ENCODE measurements at places on chromosomes 12 and 14.

DNA sequence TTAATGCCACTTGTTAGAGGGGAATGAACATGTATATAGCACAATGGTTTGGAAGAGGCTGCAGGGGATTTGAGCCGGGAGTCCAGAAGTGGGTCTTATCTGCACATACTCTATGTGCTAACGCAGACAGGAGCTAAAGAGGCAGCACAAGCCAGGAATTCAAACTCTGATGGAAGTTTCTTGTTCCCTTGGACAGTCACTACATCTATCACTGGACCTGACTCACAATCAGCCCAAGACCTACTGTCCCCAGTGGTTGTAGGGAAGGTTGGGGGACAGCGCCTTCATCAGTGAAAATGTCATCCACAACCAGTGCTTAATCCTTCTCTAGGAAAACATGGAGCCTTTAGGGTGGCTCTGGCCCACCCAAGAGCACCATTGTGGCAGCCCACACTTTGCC, 107.8 kb downstream of the GCH1 start:
- no peak for DNase-seq

- DNase-seq = no peak
Measured at GRCh38 chr12:49917166-49917787, 13.6 kb upstream of the FAIM2 start.

- no peak for DNase-seq
Measured at GRCh38 chr14:85420707-85421106, 109.2 kb upstream of the FLRT2 start.

DNA sequence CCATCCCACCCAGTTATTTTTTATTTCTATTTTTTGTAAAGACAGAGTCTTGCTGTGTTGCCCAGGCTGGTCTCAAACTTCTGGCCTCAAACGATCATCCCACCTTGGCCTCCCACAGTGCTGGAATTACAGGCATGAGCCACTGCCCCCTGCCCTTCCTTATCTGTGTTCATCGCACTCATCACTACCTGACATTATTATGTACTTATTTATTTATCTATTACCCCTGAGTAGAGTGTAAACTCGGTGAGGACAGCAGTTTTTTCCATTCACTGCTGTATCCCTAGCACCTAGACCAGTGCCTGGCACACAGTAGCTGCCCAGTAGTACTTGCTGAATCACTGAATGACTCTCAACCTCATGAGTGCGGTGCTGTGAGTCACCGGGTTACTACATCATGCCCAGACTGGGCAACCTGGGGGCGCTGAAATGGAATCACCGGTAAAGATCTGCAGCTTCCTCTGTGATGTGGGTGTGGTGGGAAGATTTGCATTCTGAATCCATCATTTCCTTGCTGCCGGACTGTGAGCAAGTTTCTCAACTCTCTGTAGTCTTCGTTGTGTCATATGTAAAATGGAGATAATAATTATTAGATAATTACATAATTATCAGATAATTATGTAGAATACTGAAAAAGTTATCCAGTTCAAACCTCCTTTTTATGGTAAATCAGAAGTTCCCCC, 81.9 kb upstream of the USP44 start:
- DNase-seq = no peak

DNA sequence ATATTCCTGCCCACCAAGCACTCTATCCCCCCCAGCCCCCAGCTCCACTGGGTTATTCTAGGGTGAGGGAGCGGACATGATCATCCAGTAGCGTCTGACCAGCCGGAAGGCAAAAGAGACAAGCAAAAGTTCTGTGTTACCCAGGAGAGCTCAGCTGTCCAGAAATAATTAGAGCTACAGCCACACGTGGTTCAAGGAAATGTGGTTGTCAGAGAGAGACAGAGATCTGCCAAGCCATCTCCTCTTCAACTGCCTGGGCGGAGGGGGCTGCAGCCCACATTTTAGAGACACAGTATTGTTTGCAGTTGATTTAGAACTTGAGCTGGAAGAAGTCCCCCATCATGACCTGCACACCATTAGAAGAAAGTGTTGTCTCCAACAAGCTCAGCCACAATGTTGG, 30.4 kb downstream of the DAO start:
- no peak for DNase-seq

DNA sequence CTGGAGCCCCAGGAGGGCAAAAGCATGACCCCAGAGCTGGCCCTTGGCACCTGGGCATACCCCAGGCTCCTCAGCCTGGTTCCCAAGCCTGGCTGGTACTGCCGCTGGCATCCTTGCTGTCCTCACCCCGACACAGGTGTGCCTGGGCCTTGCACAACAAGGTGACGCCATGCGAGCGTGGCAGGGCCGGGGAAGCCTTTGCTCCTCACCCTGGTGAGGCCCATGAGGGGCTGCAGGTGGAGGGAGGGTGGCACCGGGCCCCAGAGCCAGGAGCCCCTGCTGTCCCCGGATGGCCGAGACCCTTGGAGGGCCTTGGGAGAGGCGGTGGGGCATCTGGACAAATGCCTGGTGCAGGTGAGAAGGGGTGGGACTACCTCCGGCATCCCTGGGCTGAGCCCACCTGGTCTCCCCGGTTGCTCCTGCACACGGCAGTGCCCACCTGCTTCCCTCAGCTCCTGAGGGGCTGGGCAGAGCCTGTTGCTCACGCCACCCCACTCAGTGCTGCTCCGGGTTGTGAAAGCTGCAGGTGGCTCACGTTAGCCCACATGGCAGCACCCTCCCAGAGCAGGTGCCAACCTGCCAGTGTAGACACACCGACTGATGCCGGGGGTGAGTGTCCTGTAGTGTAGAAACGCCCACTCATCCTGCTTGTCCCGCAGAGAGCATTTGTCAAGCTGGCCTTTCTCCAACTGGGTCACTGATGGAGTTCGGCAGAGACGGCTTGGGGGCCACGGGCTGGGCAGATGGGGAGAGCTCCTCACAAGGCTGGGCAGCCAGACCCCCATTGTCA, 24.6 kb upstream of the KIF26A start:
- no peak for DNase-seq

GRCh38 chr14:23301969-23302289, 730 bp downstream of the PPP1R3E start:
- no peak for DNase-seq

GRCh38 chr12:116534311-116535121, 24.7 kb upstream of the MAP1LC3B2 start:
- no peak for DNase-seq

DNA sequence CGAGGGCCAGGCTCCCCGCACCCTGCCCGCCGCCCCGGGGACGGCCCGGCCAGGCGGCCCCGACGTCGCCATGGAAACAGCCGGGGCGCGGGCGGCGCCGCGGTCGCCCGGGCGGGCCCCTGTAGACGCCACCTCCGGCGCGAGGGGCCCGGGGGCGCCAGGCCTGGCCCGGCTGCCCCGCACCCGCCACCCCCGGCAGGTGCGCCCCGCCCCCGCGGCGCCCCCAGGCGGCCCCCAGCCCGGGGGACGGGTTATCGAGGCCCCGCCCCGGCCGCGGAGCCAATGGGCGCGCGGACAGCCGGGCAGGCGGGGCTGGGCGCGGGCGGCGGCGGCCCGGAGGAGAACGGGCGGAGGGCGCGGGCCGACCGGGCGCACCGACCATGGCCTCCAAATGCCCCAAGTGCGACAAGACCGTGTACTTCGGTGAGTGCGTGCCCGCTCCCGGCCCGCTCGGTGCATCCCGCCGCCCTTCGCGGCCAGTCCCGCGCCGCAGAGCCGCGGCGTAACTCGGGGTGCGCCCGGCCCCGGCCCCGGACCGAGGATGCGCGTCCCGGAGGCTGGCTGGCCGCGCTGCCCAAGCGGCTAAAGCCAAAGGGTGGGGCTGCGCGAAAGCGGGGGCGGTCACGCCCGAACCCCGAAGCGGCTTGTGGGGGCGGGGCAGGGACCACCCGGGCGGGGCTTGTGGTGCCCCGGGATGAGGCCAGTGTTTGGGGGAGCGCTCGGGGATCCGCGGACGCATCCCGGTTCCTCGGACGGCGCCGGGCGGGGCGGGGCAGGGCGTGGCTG, at the start of gene CRIP2:
Gene CRIP2, plus strand, starts transcription at position 339 of the 786 bp plus-strand sequence. Its CDS starts 42 bp downstream, at position 381.
- peak; percentile 66 for DNase-seq

DNA sequence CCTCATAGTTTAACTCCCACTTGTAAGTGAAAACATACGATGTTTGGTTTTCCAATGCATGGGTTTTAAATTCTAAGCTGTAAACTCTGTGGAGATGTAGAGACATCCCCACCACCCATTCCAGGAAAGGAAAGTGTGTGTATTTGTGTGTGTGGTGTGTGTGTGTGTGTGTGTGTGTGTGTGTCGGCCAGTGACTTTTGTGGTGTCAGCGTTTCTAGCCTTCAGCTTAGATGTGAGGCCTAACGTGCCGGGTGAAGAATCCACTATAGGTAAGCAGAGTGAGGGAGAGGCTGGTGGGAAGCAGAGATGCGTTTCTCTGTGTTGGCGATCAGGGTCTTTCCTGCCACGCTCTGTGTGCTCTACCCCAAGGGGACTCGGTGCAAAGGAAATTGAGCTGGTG, 93.0 kb downstream of the SLC24A4 start:
- no peak for DNase-seq

- no peak for DNase-seq
Measured at GRCh38 chr12:26621932-26622331, 211.1 kb downstream of the ITPR2 start.

DNA sequence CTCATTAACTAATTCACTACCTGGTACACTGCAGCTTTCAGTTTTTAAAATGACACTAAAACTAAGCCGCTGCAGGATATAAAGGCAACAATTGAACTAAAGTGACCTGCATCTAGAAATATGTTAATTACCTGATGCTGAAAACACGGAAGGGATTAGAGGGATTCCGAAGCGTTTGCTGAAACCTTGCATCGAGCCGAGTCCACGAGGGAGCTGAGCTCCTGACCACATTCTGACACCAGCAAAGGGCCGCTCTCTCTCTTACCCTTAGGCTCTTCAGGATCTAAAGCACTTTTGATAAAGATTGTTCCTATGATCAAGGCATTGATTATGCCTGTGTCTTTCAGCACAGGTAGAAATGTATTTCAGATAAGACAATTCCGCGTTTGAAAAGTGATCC, 59.5 kb upstream of the CDKN3 start:
- no peak for DNase-seq

- DNase-seq = no peak
Measured at GRCh38 chr12:123384994-123385376, 1.1 kb downstream of the KMT5A start.

GRCh38 chr12:102958073-102958829, 777 bp downstream of the ASCL1 start:
- no peak for DNase-seq

GRCh38 chr12:125408718-125409117, 343.5 kb downstream of the AACS start:
- DNase-seq = no peak

All from NCI-H1092 (cell line).